ENCODE measurements at places on chromosomes 2 and 18. TPM values are rescaled to one million over a fixed set of nuclear protein-coding genes. Genes with fewer than 3 reads are reported as not detected.
A peak's percentile ranks its signal among the peaks of the same experiment; 100 is the strongest.

The UPP2 gene
- total RNA-seq, result not detected

The MTIF2 gene
- 38.8 TPM for total RNA-seq

The FRZB gene
- not detected for total RNA-seq

The PCARE gene
- not detected for total RNA-seq

The OSR1 gene
- total RNA-seq, result not detected

The PROKR1 gene
- not detected for total RNA-seq

The ZNF892 gene
- total RNA-seq, result 3.9 TPM

The RAD51AP2 gene
- total RNA-seq, result not detected

The ZNF236 gene
- 24.5 TPM for total RNA-seq

The ASPRV1 gene
- 1.5 TPM for total RNA-seq

The SULT1C4 gene
- total RNA-seq, result not detected

GRCh38 chr2:127661072-127661649 lies 14.2 kb downstream of the LIMS2 start:
- DNase-seq, result no peak

DNA sequence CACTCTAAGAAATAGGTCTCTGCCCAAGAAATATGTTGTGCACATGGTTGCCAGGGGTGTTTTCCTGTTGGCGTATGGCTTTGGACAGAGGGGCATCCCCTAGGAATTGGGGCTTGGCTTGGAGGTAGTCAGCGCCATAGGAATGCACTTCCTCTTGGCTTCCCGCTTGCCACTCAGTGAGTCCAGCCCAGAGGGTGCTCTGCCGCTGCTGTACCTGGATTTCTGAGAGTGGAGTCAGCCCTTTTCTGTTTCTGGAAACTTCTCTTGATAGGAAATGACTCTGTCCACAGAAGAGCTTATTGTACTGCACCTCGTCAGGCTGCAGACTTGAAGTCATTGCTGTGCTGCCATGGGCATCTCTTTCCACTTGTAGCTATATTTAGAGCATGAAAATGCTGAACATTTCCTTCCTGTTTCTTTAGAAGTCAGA lies 116.7 kb upstream of the MGAT5 start:
- DNase-seq, result no peak

DNA sequence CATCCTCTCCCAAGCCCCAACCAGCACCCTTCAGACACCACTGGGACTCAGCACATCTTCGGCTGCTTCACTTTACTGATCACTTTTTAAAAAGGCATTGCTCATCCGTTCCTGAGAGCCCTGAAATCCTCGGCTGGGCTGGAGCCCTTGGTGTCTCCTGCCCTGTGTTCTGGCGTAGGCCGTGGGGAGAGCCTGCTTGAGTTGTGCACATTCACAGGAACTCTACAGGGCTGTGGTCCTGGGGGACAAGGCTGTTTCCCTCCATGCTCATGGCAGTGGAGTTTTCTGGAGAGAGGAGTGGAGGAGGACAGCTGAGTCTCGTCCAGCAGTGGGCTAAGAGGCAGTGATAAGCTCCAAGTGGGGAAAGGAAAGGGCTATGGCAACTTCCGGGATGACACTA lies 15.9 kb downstream of the CENPA start:
- DNase-seq, result no peak

DNA sequence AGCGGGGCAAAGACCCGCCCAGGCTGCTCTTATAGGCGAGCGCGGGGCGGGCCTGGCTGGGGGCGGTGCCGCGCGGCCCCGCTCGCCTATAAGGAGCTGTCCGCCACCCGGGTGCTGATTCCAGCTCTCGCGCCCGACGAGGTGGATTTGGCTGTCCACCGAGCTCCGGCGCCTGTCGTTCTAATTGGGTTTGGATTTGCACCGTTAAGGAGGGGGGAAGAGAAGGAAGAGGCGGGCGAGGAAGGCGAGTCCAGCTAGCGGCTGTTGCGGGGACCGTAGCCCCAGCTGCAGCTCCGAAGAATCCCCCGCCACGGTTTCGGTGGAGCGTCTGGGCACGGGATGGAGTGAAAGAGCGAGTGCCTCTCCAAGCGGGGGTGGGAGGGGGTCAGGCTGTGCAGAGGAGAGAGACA lies at the start of gene CNTNAP5:
CNTNAP5 (plus strand) TSS at position 117 of the 410 bp plus-strand sequence. CDS start 364 bp downstream, outside the sequence.
- DNase-seq, result no peak

- DNase-seq, result no peak
Observed at GRCh38 chr18:77251730-77252050, 2.0 kb downstream of the GALR1 start.

DNA sequence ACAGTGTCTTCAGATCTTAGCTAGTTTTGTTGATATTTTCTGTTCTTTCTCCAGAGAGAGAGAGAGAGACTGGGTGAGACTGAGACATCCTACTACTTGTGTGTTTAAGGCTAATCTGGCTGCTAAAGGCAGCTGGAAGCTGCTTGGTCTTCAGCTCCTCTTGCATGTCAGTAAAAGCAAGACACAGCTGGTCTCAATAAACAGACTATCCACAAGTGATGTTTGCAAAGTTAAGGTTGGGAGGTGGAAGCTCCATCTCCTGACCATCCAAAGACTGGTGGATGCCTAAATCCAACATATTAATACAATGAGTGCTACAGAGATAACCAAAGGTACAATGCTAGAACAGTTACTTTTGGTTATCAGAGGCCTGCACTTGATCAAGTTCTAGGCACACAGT lies 17.8 kb downstream of the ERFE start:
- no peak for DNase-seq

DNA sequence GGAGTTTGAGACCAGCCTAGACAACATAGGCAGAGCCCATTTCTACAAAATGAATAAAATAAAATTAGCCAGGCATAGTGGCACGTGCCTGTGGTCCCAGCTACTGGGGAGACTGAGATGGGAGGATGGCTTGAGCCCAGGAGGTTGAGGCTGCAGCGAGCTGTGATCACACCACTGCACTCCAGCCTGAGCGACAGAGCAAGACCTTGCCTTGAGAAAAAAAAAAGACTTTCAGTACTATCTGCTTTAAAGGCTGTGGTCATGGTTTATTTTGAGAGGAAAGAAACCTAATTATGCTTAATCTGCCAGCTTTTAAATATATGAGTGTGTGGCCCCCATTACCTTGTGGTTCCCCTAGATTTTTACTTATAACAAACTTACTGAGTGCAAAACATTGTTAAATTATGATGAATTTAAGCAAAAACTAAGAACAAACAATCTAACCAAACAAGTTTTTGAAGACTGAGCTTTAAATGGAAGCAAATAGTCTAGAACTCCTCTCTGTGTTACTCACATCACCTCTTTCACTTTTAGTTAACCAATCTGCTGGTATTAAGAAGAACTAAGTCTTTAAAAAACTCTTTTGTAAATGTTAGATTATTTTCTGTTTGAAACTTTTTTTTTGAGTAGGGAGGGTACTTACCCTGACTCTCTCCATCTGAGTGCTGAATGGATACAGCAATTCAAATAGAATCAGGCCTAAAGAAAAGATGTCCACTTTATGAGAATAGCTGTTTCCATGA lies 65.4 kb downstream of the EIF2AK3 start:
- DNase-seq, result no peak

DNA sequence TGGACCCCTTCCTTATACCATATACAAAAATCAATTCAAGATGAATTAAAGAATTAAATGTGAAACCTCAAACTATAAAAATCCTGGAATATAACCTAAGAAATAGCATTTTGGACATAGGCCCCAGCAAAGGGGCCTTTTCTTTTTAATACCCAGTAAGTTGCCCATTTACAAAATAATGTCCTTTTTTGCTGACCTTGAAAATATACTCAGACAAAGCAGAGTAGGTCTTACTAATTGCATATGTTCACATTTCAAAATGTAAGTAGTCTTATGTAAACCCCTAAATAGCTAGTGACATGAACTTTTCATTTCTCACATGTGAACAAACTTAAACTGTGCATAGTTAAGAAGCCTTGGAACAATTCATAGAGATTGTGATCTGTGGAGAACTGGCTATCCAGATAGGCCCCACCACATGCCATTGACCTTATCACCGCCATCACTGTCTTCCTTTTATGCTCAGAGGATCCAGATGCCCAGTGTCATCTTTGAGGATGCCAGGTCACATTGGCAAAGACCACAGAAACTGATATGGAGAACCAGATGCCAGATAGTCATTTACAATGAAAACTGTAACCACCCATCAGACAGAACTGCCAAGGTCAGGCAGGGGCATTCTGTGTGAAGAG lies 282.4 kb upstream of the RAB12 start:
- DNase-seq, result no peak

- DNase-seq, result no peak
Observed at GRCh38 chr2:4502230-4502843, 799.0 kb downstream of the DCDC2C start.

DNA sequence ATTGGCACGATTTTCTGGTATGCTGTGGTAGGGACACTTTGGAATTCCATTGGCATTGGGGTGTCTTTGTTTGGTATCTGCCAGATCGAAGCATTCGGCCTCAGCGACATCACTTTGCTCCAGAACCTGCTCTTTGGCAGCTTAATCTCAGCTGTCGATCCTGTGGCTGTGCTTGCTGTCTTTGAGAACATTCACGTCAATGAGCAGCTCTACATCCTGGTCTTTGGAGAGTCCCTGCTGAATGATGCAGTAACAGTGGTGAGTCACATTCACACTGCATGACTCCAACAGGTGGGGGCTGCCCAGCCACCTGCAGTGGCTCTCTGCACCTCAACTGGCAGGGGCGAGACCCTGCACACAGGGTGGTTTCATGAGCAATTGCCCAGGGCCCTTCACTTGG lies 38.4 kb downstream of the SLC9A2 start:
- DNase-seq, result peak; percentile 59

- DNase-seq, result no peak
Observed at GRCh38 chr18:76823161-76823538, 793 bp downstream of the ZNF236 start.

DNA sequence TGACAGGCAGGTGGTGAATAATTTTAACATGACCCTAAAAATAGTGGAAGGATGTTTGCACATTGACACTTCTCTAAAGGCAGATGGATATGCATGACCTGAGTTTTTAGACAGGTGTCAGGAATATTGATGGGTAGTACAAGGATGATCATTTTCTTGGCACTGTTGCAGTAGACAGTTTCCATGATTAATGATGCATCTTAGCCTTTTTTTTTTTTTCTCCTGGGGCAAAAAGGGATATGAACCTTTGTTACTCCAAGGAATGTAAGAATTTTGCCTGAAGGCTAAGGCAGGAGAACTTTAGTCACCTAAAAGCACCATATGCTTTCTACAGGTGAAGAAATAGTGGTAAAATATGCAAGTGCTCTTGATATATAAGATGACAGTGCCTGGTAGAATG lies 136.3 kb upstream of the CAVIN2 start:
- no peak for DNase-seq

DNA sequence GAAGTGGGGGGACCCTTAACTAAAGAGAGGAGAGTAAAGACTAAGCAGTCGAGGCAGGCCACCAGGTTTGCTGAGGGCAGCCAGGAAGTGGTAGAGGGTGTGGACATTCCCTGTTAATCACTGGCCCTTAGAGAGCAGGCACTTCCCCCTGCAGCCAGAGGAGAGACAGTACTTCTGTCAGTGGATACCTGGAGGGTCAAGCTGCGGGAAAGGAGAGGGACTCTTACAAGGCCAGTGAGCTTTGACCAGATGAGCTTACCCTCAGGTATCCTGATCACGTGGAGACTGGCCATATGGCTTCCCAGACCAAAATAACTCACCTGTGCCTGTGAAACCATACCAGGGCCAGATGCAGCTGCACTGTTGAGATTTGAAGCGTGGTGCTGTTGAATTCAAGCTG lies 28.6 kb downstream of the ITGA6 start:
- DNase-seq, result no peak
